ENCODE measurements at places on chromosomes 4 and X.

- no peak for ATAC-seq
Observed at GRCh38 chr4:145791988-145792387, 112.0 kb downstream of the C4orf51 start.

GRCh38 chrX:155744534-155744933, 131.8 kb upstream of the TMLHE start:
- ATAC-seq = no peak

DNA sequence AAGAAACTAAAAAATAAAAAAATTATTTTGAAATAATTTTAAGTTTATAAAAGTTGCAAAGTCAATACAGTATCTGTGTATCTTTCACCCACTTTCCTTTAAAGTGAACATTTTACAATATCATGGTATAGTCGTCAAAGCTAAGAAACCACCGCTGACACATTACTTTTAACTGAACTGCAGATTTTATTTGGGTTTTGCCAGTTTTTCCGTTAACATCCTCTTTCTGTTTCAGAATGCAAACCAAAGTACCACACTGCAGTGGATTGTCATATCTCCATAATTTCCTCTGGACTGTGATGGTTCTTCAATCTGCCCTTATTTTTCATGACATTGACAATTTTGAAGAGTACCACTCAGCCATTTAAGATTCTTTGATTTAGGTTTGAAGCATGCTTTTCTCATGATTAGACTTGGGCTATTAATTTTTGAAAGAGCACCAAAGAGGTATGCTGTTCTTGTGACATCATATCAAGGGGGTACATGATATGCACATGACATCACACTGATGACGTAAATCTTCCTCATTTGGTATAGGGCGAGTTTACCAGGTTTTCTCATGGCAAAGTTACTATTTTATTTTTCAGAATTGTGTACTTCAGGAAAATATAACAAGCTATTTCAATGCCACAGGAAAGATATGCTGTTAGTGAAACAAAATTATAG, 3.6 kb upstream of the CXCL1 start:
- ATAC-seq = no peak

DNA sequence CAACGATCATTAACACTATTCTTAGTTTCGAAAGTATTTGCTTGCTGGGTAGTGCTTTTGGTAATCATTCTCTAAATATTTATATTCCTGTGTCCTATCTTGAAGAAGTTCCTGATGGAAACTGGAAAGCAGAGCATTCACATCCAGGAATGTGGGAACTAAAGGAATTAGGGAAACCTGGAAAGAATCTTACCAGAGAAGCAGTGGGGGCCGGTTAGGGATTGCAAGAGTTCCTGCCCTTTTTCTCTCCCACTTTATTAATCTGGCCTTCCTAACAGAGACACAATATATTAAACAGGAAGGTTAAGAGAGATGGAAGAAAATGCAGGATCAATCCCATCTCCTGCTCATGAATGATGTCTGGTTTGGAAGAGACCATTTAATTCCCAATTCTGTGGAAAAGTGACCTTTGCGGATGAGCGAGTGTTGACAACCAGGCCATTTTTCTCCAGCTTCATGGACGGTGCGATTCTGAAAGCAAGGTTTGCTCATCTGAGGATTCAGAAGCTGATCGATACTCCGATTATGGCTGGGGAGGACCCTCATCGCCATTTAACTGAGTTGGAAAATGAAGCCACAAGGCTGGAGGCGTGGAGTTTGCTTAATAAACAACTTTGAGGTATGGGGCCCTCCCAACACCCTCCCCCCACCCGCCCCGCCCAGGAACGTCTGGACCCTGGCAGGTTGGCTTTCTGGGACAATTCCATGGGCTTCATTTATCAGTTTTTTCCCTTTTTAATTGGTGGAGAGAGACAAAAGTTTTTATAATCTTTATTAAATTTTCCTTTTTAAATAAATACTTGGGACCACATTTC, 52.3 kb downstream of the C4orf51 start:
- no peak for ATAC-seq

GRCh38 chrX:16786139-16786790, at the start of gene TXLNG:
TXLNG (plus strand) TSS chrX:16786466; CDS start chrX:16786488, 22 bp downstream.
- ATAC-seq = peak; percentile 99

GRCh38 chr4:188110741-188111471, 1.5 kb upstream of the TRIML2 start:
- ATAC-seq = no peak

All from motor neuron (in vitro differentiated cells).